Thoracic aorta (tissue), 2 donors: ENCODE measurements at places on chromosomes 12 and 14. TPM values are rescaled to one million over a fixed set of nuclear protein-coding genes. Genes with fewer than 3 reads are reported as not detected.
A peak's percentile ranks its signal among the peaks of the same experiment; 100 is the strongest.

- H3K4me3 ChIP-seq, result peak overlapping the region; percentile 59
- H3K27ac ChIP-seq, result no peak overlapping the region
- H3K27me3 ChIP-seq, result no peaks in the 10 kb centered on the region
- peaks cover 38% of the 10 kb centered on the region for H3K4me1 ChIP-seq
Observed at GRCh38 chr14:77580964-77581505, 35.4 kb downstream of the SPTLC2 start.

GRCh38 chr12:104354167-104354867 is 50.8 kb downstream of the EID3 start:
- peaks cover 1% of the 10 kb centered on the region for H3K4me1 ChIP-seq
- H3K27me3 ChIP-seq, result no peaks in the 10 kb centered on the region
- DNase-seq, result no peak

The ESRRB gene
- total RNA-seq, result not detected

The KCNMB4 gene
- 1.9 TPM for total RNA-seq

- no peak overlapping the region for H3K4me3 ChIP-seq
- H3K27ac ChIP-seq, result no peak overlapping the region
- H3K27me3 ChIP-seq, result no peaks in the 10 kb centered on the region
- DNase-seq, result no peak
- H3K36me3 ChIP-seq, result no peaks in the 10 kb centered on the region
Observed at GRCh38 chr12:113835433-113835832, 130.7 kb downstream of the RBM19 start.

GRCh38 chr12:30968211-30968610 is 41.7 kb downstream of the TSPAN11 start:
- H3K4me3 ChIP-seq, result no peak overlapping the region
- DNase-seq, result no peak
- H3K4me1 ChIP-seq, result no peaks in the 10 kb centered on the region
- no peak overlapping the region for H3K27ac ChIP-seq
- no peaks in the 10 kb centered on the region for H3K36me3 ChIP-seq

GRCh38 chr12:22624548-22624869 is 462 bp upstream of the ETNK1 start:
- peak overlapping the region; percentile 94 for H3K4me3 ChIP-seq
- DNase-seq, result no peak
- H3K27me3 ChIP-seq, result no peaks in the 10 kb centered on the region
- H3K36me3 ChIP-seq, result no peaks in the 10 kb centered on the region

The FRMD6 gene
- total RNA-seq, result 72.3 TPM

- peaks cover 5% of the 10 kb centered on the region for H3K4me1 ChIP-seq
- H3K4me3 ChIP-seq, result no peak overlapping the region
- H3K27me3 ChIP-seq, result no peaks in the 10 kb centered on the region
- no peak for DNase-seq
- no peak overlapping the region for H3K27ac ChIP-seq
- H3K36me3 ChIP-seq, result peaks cover 5% of the 10 kb centered on the region
Observed at GRCh38 chr12:65367396-65367795, 88.9 kb downstream of the MSRB3 start.
